ENCODE measurements at places on chromosomes 11 and 22. TPM values are rescaled to one million over a fixed set of nuclear protein-coding genes. Genes with fewer than 3 reads are reported as not detected.

The CELF1 gene
- 170 TPM for total RNA-seq

The OTOG gene
- total RNA-seq, result not detected

The VSIG2 gene
- 0.43 TPM for total RNA-seq

The GPR83 gene
- total RNA-seq, result 0.11 TPM

- peaks cover 38% of the 10 kb centered on the region for H3K4me1 ChIP-seq
- H3K27ac ChIP-seq, result peak overlapping the region; percentile 82
- peak; percentile 72 for DNase-seq
- peaks cover 76% of the 10 kb centered on the region for H3K27me3 ChIP-seq
- no peaks in the 10 kb centered on the region for H3K36me3 ChIP-seq
These were observed 2.9 kb downstream of the PKNOX2 start for GRCh38 chr11:125167292-125167953.

DNA sequence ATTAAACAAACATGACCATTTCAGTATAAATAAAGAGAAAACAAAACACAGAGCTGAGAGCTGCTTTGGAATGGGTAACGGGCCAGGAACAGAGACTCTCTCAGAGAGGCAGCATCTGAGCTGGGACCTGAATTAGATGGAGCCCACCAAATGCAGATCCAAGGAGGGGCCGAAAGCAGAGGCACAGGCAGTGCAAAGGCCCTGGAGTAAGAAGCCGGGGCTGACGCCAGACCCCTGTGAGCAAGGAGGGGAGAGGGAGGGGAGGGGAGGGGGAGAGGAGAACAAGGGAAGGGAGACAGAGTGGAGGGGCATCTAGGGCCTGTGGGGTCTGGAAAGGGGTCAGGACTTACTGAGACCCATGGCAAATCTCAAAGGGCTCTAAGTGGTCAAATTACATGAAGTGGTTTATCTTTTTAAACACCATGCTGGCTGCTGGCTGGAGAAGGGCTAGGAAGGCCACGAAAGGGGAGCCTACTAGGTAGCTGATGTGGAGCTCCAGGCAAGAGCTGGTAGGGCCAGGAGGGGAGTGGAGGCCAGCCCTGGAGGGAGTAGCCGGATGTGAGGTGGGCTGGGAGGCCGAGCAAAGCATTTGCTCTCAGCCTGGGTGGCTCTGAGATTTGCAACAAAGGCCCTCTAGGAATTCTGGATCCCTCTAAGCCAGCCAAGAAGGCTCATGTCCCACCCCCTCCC, 3.2 kb downstream of the OSBPL5 start:
- peak; percentile 58 for DNase-seq
- H3K27ac ChIP-seq, result peak overlapping the region; percentile 20
- peaks cover 81% of the 10 kb centered on the region for H3K4me1 ChIP-seq
- H3K36me3 ChIP-seq, result no peaks in the 10 kb centered on the region
- peaks cover 6% of the 10 kb centered on the region for H3K27me3 ChIP-seq

GRCh38 chr22:19822301-19823117, 32.2 kb downstream of the GNB1L start:
- H3K27me3 ChIP-seq, result no peaks in the 10 kb centered on the region
- H3K27ac ChIP-seq, result no peak overlapping the region
- no peak overlapping the region for H3K4me3 ChIP-seq
- H3K4me1 ChIP-seq, result no peaks in the 10 kb centered on the region

GRCh38 chr22:17994424-17995108, 29.8 kb downstream of the MICAL3 start:
- no peak overlapping the region for H3K4me3 ChIP-seq
- no peak overlapping the region for H3K27ac ChIP-seq
- H3K36me3 ChIP-seq, result no peaks in the 10 kb centered on the region

DNA sequence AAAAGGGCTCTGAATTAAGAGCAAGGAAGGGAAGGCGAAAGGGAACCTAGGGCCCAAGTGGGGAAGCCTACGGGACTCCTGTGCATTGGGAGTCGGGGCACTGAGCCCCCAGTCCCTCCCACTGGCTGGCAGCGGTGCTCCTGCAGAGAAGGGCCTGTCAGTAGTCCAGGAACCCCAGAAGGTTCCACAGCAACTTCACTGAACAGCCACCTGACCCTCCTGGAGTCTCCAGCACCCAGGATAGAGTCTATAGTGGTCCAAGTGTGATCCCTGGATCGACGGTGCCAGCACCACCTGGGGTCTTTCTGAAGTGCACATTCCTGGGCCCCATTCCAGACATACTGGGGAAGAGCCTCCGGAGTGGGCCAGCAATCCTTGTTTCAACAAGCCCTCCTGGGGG, 100.0 kb upstream of the B3GAT1 start:
- no peak overlapping the region for H3K4me3 ChIP-seq
- no peaks in the 10 kb centered on the region for H3K27me3 ChIP-seq
- DNase-seq, result no peak

GRCh38 chr11:66854231-66854661, 2.6 kb upstream of the LRFN4 start:
- H3K27me3 ChIP-seq, result no peaks in the 10 kb centered on the region
- DNase-seq, result peak; percentile 66
- no peak overlapping the region for H3K4me3 ChIP-seq
- no peaks in the 10 kb centered on the region for H3K36me3 ChIP-seq
- H3K27ac ChIP-seq, result no peak overlapping the region
- H3K4me1 ChIP-seq, result peaks cover 28% of the 10 kb centered on the region
